GM12865 (cell line): ENCODE measurements at places on chromosomes 2 and 18.
A peak's percentile ranks its signal among the peaks of the same experiment; 100 is the strongest.

- DNase-seq: no peak
These were observed 11.9 kb downstream of the CLK1 start for GRCh38 chr2:200852605-200853004.

DNA sequence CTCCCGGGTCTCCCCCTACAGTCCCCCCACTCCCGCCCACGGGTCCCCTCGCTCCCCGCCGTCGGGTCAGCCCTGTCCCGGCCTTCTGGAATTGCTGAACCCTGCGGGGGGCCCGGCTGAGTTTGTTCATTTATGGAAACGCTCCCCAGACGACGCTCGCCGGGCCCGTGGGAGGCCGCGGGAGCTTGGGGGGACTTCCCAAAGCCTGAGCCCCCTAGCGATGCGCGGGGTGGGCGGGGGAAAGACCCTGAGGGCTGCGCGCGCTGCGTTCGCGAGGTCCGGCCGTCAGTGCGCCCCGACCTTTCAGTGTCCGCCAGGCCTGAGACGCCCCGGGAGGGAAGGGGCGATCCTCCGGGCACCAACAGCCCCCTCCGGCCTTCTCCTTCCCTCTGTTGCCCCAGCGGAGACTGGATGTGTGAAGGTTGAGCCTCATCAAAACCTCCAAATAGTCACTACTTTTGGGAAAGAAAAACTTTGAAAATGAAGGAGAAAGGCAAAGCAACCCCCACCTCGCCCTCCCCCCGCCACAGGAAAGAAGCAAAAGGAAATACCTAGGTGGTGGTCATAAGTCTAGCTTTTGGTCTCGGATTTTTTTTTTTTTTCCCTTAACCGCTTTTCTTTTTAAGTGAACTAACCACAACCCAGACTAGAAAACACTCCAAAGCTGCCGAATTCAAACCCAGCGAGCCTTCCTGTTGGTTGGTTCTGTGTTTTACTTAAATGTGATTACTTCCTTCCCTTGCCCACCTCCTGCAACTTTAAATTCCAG, 509 bp upstream of the CYS1 start:
- DNase-seq: peak; percentile 67

DNA sequence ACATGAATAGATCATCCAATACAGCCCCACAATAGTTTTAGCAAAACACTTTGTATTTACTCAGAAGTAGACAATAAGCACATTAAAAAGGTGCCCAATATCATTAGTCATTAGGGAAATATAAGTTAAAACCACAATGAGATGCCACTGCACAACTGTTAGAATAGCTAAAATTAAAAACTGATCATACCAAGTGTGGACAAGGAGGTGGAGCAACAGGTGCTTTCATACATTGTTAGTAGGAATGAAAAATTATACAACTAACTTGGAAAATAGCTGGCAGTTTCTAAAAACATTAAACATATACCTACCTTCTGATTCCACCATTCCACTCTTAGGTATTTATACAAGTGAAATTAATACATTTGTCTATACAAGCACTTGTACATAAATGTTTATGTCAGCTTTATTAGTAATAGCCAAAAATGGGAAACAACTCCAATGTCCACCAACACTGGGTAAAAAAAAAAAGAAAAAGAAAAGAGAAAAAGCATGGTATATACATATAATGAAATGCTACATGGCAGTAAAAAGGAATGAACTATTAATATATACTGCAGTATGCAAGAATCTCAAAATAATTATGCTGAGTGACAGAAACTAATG, 27.6 kb upstream of the UBE2E3 start:
- DNase-seq: no peak

DNA sequence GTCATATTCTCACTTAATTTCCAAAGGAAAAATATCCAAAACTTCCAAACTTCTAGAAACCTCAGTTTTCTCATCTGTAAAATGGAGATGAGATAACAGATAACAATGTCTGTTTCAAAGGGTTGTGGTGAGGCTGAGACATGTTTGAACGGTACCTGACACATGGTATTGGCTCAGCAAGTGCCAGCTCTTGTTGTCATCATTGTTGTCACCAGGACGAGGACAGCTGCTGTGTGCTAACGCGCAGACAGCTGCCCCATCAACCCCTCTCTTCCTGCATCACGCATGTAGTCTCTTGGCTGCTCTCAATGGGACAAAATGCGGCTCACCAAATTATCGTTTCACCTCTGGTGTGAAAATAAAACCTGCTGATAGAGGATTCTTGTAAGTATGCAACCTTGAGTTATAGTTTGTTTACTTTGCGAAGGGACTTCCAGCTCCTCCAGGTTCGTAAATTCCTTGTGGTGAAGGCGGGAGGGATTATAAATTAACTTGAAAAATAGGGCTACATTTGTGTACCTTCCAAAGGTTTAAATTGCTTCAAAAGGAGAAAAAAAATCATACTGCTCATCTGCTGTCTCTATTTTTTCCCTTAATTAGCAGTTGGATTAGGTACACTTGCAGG, 605.4 kb downstream of the BCL11A start:
- DNase-seq: no peak

DNA sequence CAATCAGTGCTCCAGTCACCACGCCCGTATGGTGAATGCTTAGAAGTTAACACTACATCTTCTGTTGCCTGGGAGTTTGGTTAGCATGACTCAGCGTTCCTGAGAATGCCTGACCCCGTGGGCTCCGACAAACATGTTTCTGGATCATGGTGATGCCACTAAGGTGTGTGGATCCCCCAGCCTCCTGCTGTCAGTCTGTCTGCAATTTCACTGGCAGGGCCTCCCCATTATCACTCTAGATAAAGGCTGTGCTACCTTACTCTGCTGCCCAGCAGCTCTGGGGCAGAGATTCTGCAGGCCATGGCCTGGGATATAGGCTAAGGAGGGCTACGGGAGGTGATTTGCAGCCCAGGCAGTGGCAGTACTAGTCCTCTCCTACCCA, 66.0 kb downstream of the STPG4 start:
- DNase-seq: no peak

DNA sequence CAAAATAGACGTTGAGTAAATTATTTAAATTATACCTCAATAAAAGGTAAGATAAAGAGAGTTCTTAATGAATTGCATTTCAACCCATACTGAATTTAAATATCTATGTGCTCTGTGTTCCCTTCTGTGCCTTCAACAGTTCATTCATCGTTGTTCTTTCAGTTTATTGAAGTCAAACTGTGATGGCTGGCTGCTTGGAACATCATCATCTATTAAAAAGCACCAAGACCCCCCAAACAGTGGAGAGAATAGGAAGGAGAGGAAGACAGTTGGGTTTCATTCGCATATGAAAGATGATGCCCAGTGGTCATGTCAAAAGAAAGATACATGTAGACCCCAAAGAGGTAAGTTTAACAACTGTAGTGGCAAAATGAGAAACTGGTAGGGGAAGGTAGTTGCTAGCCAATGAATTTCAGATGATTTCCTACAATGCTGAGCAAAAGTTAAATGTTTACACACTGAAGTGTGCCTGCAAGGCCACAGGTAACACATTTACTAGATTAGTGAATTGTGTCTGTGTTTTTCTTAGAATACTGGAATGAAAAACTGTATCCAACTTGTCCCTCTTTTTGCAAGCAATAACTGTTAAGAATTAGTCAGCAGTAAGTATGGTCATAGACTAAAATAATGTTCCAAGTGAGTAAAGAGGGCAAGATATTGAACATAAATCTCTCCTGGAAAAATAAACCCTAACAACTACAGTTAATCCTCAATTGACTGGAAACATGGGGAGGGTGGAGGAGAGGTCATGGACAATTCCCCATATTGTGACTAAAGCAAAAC, 331.3 kb downstream of the KIAA1328 start:
- no peak for DNase-seq

DNA sequence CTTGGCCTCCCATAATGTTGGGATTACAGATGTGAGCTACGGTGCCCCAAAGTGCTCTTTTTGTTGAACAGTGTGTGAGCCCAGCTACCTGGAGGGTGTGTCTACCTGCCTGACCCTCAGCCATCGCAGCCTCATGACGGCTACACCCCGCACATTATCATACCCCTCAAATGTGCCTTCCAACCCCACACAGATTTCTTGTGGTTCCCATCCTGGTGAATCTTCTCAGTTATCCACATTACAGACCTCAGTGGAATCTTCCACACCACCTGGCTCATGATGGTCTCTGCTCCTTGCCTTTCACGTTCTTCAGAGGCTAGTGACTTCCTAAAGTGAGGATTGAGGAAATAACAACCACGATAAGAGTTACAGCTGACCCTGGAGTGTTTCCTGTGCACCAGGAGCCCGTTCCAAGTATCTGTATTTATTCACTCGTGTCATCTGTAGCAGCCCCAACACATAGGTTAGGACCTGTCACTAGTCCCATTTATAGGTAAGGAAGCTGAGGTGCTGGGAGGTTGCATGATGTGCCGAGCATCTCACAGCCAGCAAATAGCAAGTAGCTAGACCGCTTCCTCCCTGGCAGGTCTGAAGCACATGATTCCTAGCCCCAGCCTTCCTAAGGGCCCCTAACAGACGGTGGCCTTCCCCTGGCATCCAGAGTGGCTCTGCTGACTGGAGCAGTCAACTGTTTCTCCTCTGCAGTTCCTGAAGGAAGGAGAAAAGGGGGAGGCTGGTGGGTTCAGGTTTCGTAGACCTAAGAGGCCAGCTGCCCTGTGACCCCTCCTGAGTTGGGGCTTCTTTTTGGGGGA, 47.3 kb downstream of the TCF7L1 start:
- no peak for DNase-seq
